Esophagus squamous epithelium (tissue), 5 donors: ENCODE measurements at places on chromosomes 7 and 10.

GRCh38 chr10:18368273-18368672 is 228.0 kb downstream of the CACNB2 start:
- DNase-seq: no peak

DNA sequence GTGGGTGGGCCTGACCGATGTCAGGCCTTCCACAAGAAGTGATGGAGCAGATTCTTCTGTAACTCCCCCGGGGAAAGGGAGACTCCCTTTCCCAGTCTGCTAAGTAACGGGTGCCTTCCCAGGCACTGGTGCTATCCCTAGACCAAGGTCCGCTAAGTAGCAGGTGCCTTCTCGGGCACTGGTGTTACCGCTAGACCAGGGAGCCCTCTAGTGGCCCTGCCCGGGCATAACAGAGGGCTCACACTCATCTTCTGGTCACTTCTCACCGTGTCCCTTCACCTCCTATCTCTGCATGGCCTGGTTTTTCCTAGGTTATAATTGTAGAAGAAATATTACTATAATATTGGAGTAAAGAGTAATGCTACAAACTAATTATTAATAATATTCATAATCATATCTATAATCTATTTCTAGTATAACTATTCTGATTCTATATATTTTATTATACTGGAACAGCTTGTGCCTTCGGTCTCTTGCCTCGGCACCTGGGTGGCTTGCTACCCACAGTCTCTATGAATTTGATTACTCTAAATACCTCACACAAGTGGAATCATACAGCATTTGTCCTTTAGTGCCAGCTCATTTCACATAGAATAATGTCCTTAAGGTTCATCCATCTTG is 1378.7 kb downstream of the XPNPEP1 start:
- no peak for DNase-seq

DNA sequence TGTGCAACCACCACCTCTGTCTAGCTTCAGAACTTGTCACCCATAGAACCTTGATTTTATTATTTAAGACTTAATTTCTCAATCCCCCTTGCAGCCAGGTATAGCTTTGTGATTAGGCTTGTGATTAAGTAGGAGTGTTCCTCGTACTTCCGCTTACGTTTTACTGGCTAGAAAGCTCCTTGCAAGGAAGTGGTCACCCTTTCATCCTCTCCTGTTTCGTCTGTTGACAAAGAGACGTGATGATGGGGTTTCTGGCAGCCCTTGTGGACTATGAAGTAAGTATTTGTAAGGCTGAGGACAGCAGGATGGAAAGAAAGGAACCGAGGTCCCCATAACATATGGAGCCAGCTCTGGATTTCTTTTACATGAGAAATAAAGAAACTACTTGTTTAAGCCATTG is 86.5 kb upstream of the KDM7A start:
- DNase-seq: no peak

DNA sequence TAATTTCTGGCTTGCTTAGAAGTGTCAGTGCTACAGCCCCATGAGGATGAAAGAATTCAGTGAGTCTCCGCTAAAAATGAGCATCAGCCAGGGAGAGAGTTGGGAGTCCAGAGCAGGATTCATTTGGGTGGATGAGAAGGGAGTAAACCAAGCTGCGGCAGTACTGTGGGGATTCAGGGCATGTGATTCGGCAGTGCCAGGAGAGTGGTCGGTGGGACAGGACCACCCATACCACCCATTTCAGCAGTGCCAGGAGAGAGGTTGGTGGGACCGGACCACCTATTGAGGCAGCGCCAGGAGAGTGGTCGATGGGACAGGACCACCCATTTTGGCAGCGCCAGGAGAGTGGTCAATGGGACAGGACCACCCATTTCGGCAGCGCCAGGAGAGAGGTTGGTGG is 144.2 kb downstream of the CELF2 start:
- no peak for DNase-seq

- no peak for DNase-seq
These were observed 47.4 kb downstream of the VPS50 start for GRCh38 chr7:93279541-93279940.

GRCh38 chr7:37642028-37642540 is 41.5 kb upstream of the GPR141 start:
- no peak for DNase-seq

DNA sequence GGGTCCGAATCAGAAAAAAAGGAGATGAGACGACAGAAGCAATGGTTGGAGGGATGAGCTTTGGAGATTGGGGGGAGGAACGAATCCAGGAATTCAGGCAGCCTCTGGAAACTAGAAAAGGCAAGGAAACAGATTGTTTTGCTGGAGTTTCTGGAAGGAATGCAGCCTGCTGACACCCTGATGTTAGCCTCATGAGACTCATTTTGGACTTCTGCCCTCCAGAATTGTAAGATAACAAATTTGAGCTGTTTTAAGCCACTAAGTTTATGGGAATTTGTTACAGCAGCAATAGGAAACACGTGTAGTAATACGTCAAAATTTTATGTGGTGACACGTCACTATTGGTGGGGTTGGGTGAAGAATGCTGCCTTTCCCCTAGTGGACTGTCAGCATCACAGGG is 25.6 kb upstream of the NPS start:
- DNase-seq: no peak

DNA sequence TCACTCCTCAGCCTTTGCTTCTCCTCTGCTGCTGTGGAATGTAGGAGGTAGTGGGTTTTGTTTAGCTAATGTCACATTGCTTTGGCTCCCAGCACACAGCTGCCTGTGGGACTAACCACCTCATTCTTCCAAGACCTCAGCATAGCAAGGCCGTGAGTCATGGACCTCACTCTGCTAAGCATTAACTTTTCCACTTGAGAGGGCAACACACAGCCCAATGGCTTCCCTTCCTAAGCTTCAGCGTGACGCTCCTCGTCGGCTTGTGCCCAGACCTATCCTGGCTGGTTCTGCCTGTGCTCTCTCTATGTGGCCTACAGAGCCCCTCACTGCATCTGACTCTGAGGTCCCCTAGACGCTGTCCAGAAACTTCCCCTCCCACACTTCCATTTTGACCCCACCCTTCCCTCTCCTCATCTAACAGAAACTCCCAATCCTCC is 23.3 kb downstream of the MYOF start:
- no peak for DNase-seq

- no peak for DNase-seq
These were observed 16.0 kb upstream of the PPIF start for GRCh38 chr10:79331226-79331625.

DNA sequence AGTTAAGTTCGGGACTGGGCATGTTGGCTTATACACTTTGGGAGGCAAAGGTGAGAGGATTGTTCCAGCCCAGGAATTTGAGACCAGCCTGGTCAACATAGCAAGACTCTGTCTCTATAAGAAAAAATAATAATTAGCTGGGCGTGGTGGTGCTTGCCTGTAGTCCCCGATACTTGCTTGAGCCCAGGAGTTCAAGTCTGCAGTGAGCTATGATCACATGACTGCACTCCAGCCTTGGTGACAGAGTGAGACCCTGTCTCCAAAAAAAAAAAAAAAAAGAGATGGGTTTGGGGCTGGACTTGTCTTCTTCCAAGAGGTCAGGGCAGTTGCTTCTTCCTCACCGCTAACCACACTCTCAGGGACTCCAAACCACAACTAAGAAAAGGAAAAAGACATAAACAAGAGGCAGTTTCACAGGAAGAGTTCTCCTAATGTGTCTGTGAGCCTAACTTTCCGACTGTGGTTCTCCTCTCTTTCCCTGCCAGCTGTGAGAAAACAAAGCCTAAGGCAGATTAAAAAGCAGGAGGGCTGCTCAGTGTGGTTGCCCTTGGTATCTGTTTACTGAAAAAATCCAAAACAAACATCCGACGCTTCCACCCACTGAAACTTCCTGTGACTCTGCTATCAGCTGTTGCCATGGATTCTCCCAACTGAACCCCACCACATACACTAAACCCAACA is 2.4 kb upstream of the SERPINE1 start:
- no peak for DNase-seq

DNA sequence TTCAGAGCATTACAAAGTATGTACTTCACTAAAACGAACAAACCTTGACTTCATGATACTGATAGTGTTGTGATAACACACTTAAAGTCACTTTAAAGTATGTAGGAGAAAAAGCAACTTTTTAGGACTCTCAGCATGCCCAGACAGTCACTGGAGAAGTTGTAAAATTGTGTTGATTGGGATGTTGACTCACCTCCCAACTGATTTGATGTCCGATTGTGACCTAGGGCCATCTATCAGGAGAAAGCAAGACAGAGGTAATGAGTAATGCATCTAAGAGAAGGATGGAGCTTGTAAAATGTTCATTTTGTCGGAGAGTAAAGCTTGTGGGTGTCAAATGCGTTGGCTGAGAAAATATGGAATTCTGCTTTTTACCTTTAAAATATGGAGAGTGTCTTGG is 135.4 kb upstream of the SEMA3D start:
- DNase-seq: no peak

DNA sequence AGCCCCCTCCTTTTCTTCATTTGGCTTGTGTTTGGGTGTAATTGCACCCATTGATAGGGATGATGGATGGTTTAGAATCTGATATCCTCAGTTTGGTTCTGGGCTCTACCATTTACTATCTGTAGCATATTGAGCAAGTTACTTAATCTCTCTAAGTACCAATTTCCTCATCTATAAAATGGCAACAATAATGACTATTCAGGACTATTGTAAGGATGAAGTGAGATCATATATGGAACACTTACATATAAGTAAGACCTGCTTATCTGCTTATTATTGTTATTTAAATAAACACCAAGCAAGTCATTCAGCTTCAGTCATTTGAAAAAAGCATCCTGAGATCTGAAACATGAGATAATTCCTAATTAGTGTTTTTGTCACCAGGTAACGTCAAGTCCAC is 127.0 kb downstream of the SEC23IP start:
- no peak for DNase-seq

GRCh38 chr10:112535531-112535951 is 88.5 kb downstream of the VTI1A start:
- DNase-seq: no peak

DNA sequence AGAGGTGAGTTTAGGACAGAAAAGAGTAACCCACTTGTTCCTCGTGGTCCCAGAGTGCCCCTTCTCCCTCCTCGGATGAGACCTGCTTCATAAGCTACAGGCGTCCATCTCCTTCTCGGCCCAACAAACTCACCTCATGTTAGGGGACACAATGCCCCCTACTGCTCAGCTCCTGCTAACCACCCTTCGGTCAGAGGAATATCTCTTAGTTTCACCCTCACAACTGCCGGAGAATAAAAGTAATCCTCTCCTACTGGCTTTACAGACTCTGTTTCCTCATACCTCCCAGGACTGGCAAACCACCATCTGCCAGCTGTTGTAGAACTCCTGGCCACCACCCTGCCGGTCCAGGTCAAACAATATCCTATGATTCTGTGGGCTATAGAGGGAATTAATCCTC is 3.2 kb downstream of the AKR1B15 start:
- no peak for DNase-seq

GRCh38 chr10:131142517-131143380 is 168.8 kb downstream of the TCERG1L start:
- DNase-seq: no peak

- DNase-seq: no peak
These were observed 5.1 kb downstream of the LRRC72 start for GRCh38 chr7:16531707-16532106.

GRCh38 chr10:84825330-84825729 is 496.9 kb downstream of the CCSER2 start:
- DNase-seq: no peak

DNA sequence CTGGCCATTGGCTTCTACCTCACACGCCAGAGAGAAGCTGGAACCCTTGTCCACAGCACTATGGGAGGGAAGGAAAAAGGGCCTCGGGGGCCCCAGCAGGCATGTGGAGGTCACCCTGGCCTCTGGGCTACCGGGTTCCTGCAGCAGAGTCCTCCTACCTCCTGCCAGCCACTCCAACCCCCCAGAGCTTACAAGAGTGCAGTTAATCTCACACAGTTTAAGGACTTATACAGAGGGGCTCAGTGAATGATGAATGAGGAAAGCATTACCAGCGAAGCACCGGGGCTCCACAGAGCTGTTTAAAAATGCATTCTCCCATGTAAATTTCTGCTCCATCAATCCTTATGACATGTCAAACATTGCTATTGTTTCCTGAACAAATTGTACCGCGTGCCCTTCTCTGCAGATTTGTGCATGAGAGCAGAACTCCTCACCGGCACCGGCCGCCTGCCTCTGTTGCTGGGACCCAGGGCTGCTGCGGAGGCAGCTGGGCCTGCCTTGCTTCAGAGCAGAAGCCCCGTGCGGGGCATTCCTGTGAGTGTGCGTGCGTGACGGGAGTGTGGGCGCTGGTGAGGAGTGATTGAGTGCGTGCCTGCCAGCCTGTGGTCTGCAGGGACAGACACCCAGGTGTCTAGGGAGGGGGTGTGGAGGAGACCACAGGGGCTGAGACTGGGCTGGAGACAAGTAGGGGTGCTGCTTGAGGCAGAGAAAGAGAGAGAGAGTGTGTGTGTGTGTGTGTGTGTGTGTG is 52.8 kb downstream of the C10orf105 start:
- DNase-seq: no peak

DNA sequence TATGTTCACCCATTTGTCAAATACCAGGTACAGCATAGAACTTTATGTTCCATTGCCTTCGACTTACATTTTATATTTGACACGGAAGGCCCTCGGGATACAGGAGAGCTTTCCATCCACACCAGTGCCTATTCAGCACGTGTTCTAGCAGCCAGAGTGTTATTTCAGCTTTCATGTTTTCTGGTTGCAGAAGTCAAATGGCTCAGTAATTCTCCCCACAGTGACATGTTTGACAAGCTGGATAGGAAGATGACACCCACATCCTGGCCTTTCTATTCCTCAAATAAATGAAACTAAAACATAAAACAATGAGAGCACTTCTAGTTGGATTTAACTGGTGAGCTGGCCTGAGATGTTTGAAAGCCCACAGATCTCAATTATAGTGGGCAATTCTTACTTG is 173.4 kb downstream of the SORCS1 start:
- DNase-seq: no peak

- no peak for DNase-seq
These were observed 55.3 kb upstream of the CAPZA2 start for GRCh38 chr7:116807011-116807560.
